ENCODE measurements at places on chromosomes 7 and 10. TPM values are rescaled to one million over a fixed set of nuclear protein-coding genes. Genes with fewer than 3 reads are reported as not detected.
A peak's percentile ranks its signal among the peaks of the same experiment; 100 is the strongest.

GRCh38 chr10:79980711-79981110 lies 31.8 kb upstream of the SFTPD start:
- H3K27ac ChIP-seq = no peak overlapping the region
- no peak for DNase-seq
- H3K27me3 ChIP-seq = peaks cover 57% of the 10 kb centered on the region
- peak overlapping the region; percentile 64 for H3K4me3 ChIP-seq
- peaks cover 15% of the 10 kb centered on the region for H3K4me1 ChIP-seq

- no peak overlapping the region for H3K27ac ChIP-seq
- H3K4me1 ChIP-seq = peaks cover 3% of the 10 kb centered on the region
- H3K27me3 ChIP-seq = peaks cover 14% of the 10 kb centered on the region
Measured at GRCh38 chr7:116543664-116544063, 18.8 kb downstream of the CAV1 start.

DNA sequence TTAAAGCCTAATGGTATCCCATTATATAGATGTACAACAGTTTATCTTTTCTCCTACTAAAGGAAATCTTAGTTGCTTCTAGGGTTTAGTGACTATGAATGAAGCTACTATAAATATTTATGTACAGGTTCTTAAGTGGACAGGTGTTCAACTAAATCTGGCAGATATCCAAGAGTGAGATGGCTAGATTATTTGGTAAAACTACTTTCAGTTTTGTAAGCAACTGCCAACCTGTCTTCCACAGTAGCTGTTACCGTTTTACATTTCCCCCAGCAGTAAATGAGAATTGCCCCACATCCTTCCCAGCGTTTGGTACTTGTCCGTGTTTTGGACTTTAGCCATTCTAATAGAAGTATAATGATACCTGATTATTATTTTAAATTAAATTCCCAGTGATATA lies 144.9 kb upstream of the MAGI2 start:
- no peak overlapping the region for H3K27ac ChIP-seq
- DNase-seq = no peak
- no peaks in the 10 kb centered on the region for H3K36me3 ChIP-seq
- H3K27me3 ChIP-seq = no peaks in the 10 kb centered on the region
- H3K4me1 ChIP-seq = no peaks in the 10 kb centered on the region
- no peak overlapping the region for H3K4me3 ChIP-seq

Gene MICU1
- 31.0 TPM for total RNA-seq

Gene EVX1
- total RNA-seq = not detected

Measured in activated CD8-positive, alpha-beta T cell treated with anti-CD3 and anti-CD28 coated beads for 36 hours (primary cell).